Stomach (tissue), 19 donors: ENCODE measurements at places on chromosomes 7 and 10. TPM values are rescaled to one million over a fixed set of nuclear protein-coding genes. Genes with fewer than 3 reads are reported as not detected.

DNA sequence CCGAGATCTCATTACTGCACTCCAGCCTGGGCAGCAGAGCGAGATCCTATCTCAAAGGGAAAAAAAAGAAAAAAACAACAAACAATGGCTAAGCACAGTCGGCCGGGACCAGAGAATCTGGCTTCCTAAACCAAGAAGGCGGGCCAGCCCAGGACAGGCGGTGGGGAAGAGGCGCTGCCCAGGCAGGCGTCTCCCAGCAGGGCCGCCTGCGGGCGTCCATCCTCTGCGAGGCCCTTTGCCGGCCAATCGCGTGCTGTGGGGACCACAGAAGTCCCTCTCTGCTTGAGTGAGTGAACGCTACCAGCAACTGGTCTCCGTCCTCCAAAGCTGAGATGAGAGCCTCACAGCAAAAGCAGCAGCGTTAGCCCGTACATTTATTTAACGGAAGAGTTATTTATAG, 14.7 kb upstream of the BMS1 start:
- no peaks in the 10 kb centered on the region for H3K27me3 ChIP-seq
- no peaks in the 10 kb centered on the region for H3K4me1 ChIP-seq
- no peaks in the 10 kb centered on the region for H3K36me3 ChIP-seq
- H3K4me3 ChIP-seq, result no peak overlapping the region
- DNase-seq, result no peak
- no peak overlapping the region for H3K27ac ChIP-seq

GRCh38 chr10:127115100-127115499, 81.3 kb downstream of the INSYN2A start:
- no peak overlapping the region for H3K4me3 ChIP-seq
- H3K4me1 ChIP-seq, result no peaks in the 10 kb centered on the region
- no peak overlapping the region for H3K27ac ChIP-seq
- H3K27me3 ChIP-seq, result no peaks in the 10 kb centered on the region
- H3K36me3 ChIP-seq, result peaks cover 9% of the 10 kb centered on the region

INMT gene
- 24.2 TPM for total RNA-seq

DNA sequence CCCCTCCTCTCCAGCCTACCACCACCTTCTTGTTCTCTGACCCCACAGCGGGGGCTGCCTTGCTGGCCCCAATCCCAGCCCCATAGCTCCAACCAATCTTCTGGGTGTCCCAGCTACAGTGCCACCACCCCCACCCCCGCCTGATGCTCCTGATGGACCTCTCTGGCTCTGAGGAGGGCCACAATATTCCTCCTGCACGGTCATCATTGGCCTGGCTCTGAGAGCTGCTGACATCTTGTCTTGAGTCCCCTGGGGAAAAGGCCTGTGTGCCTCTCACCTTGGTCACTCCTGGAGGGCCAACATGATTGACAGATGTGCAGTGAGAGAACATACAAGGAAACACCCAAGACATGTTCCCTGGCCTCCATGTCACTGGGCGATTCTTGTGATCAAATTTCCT, 7.6 kb downstream of the GDF2 start:
- H3K27me3 ChIP-seq, result no peaks in the 10 kb centered on the region
- no peak overlapping the region for H3K27ac ChIP-seq

GRCh38 chr7:14666304-14666703, 236.2 kb downstream of the DGKB start:
- H3K27ac ChIP-seq, result no peak overlapping the region
- no peak for DNase-seq
- no peaks in the 10 kb centered on the region for H3K36me3 ChIP-seq
- no peak overlapping the region for H3K4me3 ChIP-seq
- H3K27me3 ChIP-seq, result no peaks in the 10 kb centered on the region

GRCh38 chr10:80275135-80275498, 14.3 kb downstream of the MAT1A start:
- H3K4me1 ChIP-seq, result no peaks in the 10 kb centered on the region
- H3K27ac ChIP-seq, result no peak overlapping the region
- H3K4me3 ChIP-seq, result no peak overlapping the region

GRCh38 chr7:26667514-26668133, 196.8 kb downstream of the SKAP2 start:
- no peak overlapping the region for H3K4me3 ChIP-seq
- H3K4me1 ChIP-seq, result no peaks in the 10 kb centered on the region
- H3K36me3 ChIP-seq, result no peaks in the 10 kb centered on the region
- peak; percentile 97 for DNase-seq
- peaks cover 4% of the 10 kb centered on the region for H3K27me3 ChIP-seq
- no peak overlapping the region for H3K27ac ChIP-seq

FGFBP3 gene
- total RNA-seq, result not detected

CYP26C1 gene
- not detected for total RNA-seq

DNA sequence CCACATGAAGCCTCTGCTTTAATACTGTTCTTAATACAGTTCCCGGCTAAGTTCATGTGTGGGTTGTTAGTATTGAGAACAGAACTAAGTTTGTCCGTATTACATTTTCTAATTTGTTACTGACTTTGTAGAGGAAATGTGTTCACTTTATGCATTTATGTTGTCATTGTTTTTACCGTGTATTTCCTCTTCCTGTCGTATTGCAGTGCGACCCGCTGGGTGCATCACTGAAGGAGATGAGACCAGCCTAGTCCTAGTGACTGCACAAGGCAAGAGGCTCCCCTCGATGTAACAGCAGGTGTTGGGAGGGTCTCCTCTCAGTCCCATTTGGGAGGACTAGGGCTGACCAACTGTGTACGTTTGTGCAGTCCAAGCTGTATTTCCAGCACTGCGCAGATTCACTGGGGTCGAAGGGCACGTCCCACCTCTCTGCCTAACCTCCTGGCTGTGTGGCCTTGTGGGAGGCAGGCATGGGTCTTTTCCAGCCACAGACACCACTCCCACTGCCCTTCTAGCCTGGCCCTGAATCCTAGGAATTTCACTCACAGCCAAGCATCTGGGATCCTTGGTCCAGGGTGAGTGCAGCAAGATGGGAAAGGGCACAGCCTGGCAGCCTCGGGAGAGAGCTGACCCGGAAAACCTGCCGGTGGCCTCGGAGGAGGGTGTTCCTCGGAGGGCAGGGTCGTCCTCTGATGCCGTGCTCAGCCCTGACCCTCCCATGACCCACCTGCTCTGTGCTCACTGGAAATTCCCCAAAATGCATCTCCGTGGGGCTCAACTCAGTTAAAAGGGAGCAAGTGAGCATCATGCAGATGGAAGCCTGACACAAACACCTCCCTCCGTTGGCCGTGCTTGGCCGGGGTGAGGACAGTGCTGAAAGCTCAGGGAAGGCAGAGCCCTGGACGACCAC, 63.9 kb upstream of the FAM20C start:
- no peak for DNase-seq
- no peaks in the 10 kb centered on the region for H3K27me3 ChIP-seq
- H3K36me3 ChIP-seq, result no peaks in the 10 kb centered on the region
- H3K4me1 ChIP-seq, result peaks cover 18% of the 10 kb centered on the region
- H3K27ac ChIP-seq, result no peak overlapping the region
- H3K4me3 ChIP-seq, result no peak overlapping the region

GRCh38 chr10:27716521-27716920, 29.1 kb downstream of the MKX start:
- H3K27ac ChIP-seq, result no peak overlapping the region
- no peak overlapping the region for H3K4me3 ChIP-seq
- no peaks in the 10 kb centered on the region for H3K27me3 ChIP-seq
- H3K4me1 ChIP-seq, result no peaks in the 10 kb centered on the region
- no peak for DNase-seq
